ENCODE measurements at places on chromosomes 3 and 15.

DNA sequence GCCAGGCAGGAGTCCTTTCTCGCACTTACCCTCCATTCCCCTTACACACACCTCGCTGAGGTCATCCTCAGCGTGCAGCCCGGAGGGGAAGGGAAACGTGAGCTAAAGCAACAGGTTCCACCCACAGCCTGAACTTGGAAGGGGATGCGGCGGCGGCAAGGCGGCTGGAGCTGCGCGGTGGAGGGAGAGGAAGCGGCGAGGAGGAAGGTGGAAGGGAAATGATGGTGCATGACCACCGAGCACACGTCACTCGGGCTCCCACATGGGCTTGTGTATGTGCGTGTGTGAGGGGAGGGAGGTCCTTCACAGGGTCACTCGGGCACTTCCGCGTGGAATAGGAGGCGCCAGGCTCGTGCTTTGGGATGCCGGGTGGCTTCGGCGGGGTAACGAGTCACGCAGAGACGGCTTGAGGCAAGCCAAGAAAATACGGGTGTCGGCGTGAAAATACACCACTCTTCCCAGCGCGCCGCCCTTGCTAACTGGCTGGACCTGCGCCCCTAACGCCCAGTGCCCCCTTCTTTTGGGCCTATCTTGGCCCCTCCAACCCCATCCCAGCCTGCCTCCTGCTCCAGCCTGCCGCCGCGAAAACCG, 225.5 kb upstream of the IL12A start:
- H3K36me3 ChIP-seq = no peaks in the 10 kb centered on the region
- H3K27me3 ChIP-seq = no peaks in the 10 kb centered on the region
- peak overlapping the region; percentile 71 for H3K4me3 ChIP-seq

DNA sequence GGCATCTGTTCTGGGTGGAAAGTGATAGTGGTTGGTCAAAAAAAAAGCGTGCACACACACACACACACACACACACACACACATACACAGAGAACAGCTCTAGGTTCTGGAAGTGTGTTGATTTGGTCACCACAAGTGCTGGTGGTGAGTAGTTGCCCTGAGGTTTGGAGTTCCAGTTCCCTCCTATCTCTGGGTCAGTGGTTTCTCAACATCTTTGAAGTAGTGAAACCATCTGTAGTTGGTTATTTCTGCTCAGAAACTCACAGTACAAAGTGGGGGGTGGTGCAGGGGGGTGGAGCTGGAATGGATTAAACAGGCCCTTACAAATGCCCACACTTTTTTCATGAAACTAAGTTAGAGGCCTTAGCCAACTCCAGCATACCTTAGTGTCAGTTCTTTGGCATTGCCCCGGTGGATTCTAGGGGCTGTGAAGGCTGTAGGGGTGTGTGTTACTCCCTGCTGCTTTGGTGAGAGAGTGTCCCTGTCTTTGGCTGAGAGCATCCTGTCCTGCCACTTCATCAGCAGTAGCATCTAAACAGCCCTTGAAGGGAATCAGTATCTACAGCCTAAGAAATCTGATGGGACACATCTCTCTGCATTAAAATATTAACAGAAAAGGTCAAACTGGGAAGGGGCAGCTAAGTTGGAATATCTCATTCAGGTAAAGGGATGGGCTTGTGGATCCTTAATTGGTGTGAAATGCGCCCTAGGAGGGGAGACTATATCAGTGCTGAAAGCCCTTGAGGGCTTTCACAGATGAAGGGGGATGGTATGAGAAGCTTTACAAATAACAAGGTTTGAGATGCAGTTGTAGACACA, 20.6 kb downstream of the SMAD3 start:
- H3K36me3 ChIP-seq = no peaks in the 10 kb centered on the region
- no peaks in the 10 kb centered on the region for H3K27me3 ChIP-seq
- H3K4me3 ChIP-seq = no peak overlapping the region
- peaks cover 3% of the 10 kb centered on the region for H3K4me1 ChIP-seq
- DNase-seq = no peak
- H3K27ac ChIP-seq = no peak overlapping the region

GRCh38 chr3:87298111-87298718, 21.8 kb upstream of the POU1F1 start:
- H3K27ac ChIP-seq = no peak overlapping the region
- H3K27me3 ChIP-seq = no peaks in the 10 kb centered on the region
- DNase-seq = no peak
- no peak overlapping the region for H3K4me3 ChIP-seq

DNA sequence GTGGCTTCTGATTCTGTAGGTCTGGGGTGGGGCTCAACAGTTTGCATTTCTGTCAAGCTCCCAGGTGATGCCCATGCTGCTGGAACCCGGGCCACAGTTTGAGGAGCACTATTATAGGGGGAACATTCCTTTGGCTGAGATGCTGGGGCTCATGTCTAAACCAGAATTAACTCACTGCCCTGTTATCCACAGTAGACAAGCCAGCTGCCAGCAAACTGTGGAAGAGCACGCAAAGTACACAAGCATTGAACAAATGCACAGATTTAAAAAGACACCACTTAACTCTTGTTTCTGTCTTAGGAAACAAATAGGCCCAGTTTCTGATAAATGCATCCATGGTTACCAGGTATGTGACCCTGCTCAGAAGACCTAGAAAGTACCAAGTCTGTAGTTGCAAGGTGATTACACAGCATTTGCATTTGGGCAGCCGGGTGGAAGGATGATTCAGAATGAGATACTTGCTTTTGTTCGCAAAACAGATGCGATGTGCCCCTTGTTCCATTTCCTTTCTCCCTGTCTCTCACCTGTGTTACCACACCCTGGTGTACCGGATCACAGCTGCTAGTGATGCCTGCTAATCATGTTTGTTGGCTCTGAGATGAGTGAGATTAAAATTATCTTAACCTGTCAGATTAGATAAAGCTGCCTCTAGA, 12.4 kb downstream of the GYG1 start:
- H3K27ac ChIP-seq = no peak overlapping the region
- DNase-seq = no peak
- H3K4me1 ChIP-seq = peaks cover 5% of the 10 kb centered on the region
- H3K27me3 ChIP-seq = no peaks in the 10 kb centered on the region

DNA sequence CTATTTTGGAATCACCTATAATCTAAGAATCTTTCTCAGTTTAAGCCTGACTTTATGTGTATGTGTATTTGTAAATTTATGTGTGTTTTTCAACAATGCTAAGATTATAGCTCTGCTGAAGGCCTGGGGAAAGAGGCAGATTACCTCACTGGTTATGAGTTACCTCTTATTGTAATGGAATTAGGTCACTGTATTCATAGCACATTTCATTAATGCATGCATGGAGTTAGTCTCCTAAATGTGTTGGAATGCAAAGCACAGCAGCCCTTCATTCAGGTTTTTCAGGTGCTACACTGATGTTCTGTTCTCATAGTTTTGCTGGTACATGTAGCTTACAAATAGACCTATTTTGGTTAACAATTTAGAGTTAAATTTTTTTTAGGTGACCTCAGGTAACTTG, 9.5 kb downstream of the GPR87 start:
- no peaks in the 10 kb centered on the region for H3K36me3 ChIP-seq
- no peak overlapping the region for H3K4me3 ChIP-seq
- no peaks in the 10 kb centered on the region for H3K27me3 ChIP-seq
- peaks cover 9% of the 10 kb centered on the region for H3K4me1 ChIP-seq
- no peak for DNase-seq
- no peak overlapping the region for H3K27ac ChIP-seq

DNA sequence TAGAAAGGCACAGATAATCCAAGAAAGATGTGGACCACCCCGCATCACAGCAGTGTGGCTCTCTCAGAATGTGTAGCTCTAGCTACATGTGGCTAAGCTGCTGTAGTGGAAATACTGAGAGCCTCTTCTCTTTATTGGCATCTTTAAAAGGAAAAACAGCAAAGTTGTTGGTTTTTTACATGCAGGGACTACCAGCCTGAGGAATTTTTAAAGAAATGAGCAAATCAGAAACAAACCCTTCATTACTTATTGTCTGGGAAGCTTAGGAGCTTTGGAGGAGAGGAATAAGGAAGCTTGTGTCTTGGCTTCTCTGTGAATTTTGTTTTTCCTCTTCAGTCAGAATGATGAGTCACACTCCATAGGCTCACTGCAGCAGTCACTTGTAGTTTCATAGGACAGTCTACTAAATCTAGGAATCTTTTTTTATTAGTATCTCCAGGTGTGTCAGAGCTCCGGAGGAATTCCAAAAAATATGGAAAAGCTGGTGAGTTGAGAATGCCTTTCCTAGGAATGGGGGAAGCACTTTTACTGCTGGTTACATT, 27.5 kb downstream of the POLG start:
- no peak overlapping the region for H3K4me3 ChIP-seq
- H3K27me3 ChIP-seq = no peaks in the 10 kb centered on the region
- peaks cover 34% of the 10 kb centered on the region for H3K36me3 ChIP-seq
- H3K4me1 ChIP-seq = no peaks in the 10 kb centered on the region

GRCh38 chr3:42500091-42500490, 2.4 kb upstream of the VIPR1 start:
- H3K27me3 ChIP-seq = peaks cover 13% of the 10 kb centered on the region
- no peak overlapping the region for H3K4me3 ChIP-seq
- H3K4me1 ChIP-seq = peaks cover 9% of the 10 kb centered on the region
- H3K27ac ChIP-seq = no peak overlapping the region

GRCh38 chr15:66483131-66483566, 14.4 kb downstream of the SNAPC5 start:
- H3K36me3 ChIP-seq = peaks cover 16% of the 10 kb centered on the region
- no peaks in the 10 kb centered on the region for H3K27me3 ChIP-seq
- H3K4me1 ChIP-seq = no peaks in the 10 kb centered on the region
- no peak for DNase-seq

DNA sequence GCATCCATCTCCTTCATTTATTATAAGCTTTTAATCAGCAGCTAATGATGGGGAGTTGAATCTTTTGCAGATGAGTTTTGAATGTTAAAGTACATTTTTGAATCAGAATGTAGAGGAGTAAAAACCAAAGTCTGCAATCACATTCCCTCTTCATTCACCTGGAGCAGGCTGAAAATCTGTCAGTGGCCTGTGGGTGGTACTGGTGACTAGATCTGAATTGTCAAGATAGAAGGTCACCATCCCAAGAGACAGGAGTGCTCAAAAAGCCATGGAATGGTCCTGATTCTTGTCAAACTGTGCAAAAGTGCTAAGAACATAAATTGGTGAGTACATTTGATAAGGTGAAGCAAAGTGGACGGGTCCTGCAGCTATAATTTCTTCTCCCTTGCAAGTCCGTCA, 881.3 kb upstream of the NR2F2 start:
- H3K27me3 ChIP-seq = no peaks in the 10 kb centered on the region
- H3K4me3 ChIP-seq = no peak overlapping the region
- no peak overlapping the region for H3K27ac ChIP-seq
- no peaks in the 10 kb centered on the region for H3K36me3 ChIP-seq
- DNase-seq = no peak

- H3K4me3 ChIP-seq = no peak overlapping the region
- no peaks in the 10 kb centered on the region for H3K36me3 ChIP-seq
- no peak for DNase-seq
- H3K4me1 ChIP-seq = no peaks in the 10 kb centered on the region
- no peaks in the 10 kb centered on the region for H3K27me3 ChIP-seq
Observed at GRCh38 chr15:24933716-24934115, 21.1 kb upstream of the SNRPN start.

- no peak overlapping the region for H3K27ac ChIP-seq
- H3K36me3 ChIP-seq = peaks cover 4% of the 10 kb centered on the region
- no peak for DNase-seq
- H3K4me1 ChIP-seq = no peaks in the 10 kb centered on the region
- H3K4me3 ChIP-seq = no peak overlapping the region
Observed at GRCh38 chr3:121431726-121432517, 113.9 kb downstream of the POLQ start.

DNA sequence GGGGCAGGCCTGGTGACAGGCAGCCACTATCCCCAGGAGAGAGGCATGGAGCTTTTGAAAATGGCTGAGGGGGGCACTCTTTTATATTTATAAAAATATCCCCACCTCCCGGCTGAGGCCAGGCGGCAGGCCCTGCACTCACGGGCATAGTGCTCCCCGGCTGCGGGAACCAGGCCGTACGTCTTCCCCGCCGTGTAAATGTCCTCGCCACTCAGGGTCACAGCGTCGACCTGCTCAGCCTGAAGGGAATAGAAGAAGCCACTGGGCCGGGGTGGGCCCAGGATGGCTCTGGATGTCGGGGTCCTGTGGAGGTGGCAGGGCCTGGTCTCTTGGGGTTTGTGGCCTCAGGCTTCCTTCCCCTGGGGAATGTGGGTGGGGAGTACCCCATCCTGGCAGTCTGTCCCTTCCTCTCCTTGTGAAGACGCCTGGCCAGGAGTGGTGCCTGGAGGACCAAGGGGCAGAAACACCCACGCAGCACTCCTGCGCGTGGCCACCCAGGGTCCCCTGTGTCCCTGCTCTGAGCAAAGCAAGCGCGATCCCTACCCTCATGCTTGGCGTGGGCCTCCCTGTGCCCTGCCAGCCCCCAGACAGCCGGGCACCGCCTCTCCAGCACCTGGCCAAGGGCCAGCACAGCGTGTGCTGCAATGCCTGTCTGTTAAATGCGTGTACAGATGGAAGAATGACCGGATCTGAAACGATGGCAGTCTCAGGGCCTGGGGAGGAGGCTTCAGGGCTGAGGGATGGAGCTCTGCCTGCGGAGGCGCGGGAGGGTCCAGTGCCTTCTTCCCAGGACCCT, 18.9 kb downstream of the MELTF start:
- H3K27me3 ChIP-seq = no peaks in the 10 kb centered on the region
- no peak overlapping the region for H3K4me3 ChIP-seq
- H3K4me1 ChIP-seq = no peaks in the 10 kb centered on the region
- no peak for DNase-seq

DNA sequence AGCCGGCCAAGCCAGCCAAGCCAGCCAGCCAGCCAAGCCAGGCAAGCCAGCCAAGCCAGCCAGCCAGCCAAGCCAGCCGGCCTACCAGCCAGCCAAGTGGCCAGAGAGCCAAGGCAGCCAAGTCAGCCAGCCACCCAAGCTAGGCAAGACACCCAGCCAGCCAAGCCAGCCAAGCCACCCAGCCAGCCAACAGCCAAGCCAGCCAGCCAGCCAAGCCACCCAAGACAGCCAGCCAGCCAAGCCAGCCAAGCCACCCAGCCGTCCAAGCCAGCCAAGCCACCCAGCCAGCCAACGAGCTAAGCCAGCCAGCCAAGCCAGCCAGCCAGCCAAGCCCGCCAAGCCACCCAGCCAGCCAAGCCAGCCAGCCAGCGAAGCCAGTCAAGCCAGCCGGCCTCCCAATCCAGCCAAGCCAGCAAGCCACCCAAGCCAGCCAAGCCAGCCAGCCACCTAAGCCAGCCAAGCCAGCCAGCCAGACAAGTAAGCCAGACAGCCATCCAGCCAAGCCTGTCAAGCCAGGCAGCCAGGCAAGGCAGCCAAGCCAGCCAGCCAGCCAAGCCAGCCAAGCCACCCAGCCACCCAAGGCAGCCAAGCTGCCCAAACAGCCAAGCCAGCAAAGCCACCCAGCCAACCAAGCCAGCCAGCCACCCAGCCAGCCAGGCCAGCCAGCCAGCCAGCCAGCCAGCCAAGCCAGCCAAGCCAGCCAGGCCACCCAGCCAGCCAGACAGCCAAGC, 200.5 kb downstream of the GOLGA6L6 start:
- DNase-seq = no peak
- no peaks in the 10 kb centered on the region for H3K4me1 ChIP-seq
- H3K36me3 ChIP-seq = peaks cover 7% of the 10 kb centered on the region
- no peak overlapping the region for H3K4me3 ChIP-seq
- H3K27me3 ChIP-seq = no peaks in the 10 kb centered on the region
